ENCODE measurements at places on chromosomes 6 and 20.

GRCh38 chr6:2509711-2510110 is 241.0 kb downstream of the MYLK4 start:
- no peak for DNase-seq

DNA sequence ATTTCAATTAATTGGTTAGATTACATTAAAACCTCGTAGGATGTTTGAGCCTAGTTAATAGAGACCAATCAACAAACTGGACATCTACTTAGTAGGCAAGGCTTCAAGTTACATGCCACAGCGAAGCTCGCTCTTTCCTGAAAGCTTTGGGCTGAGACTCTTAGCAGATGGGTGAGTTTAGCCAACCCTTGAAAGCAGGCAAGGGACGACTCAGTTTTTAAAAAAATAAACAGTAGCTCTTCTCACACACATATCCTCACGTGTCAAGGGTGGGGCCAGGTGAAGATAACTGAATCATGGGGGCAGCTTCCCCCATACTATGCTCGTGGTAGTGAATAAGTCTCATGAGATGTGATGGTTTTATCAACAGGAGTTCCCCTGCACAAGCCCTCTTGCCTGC is 775 bp downstream of the MTFR2 start:
- DNase-seq = peak; percentile 16

DNA sequence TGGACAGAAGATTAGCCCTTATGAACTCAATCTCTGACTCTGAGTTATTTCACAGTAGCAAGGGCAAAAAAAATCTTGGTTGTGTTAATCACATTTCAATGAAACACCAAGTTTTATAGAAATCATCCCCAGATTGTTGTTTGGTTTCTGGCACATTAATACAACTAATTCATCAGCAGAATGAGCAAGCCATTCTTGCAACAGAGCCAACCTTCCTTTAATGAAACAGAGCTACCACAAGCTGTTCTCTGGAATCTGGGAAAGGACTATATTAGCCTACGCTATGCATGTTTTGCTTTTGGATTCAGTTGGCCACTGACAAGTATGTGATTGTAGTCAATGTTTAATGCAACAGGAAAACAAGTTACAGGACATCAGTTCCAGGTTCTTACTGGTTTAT is 13.8 kb upstream of the POPDC3 start:
- DNase-seq = peak; percentile 85

DNA sequence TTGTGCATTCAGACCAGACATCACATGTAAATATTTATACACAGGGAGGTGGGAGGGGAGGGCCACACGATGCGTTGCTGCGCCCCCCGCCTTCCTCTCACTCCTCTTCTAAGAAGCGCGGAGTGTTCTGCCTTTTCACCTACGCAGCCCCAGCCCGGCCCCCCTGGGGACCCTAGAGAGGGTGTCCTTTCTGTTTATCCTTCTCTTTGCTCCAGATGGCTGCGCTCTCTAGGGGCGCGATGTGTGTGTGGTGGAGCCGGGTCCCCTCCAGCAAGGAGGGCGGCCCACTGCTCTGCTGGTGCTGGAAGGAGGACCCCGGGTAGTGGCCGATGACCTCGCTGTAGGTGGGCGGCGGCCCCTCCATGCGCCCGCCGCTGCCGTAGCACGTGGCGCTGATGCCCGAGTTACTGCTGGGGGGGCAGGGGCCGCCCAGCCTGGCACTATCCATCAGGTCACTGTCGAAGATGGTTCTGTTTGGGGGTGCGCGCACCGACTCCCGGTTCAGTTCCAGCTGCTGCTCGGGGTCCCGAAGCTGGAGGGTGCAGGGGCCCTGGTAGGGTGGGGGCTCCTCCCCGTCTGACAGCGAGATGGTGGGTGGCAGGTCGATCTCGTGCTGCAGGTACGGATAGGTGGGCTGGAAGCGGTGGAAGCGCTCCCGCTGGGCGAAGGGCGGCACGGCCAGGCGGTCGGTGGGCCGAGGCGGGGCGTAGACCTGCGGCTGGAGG is 31.8 kb upstream of the ZBP1 start:
- DNase-seq = no peak

GRCh38 chr6:19754686-19755085 is 82.5 kb upstream of the ID4 start:
- DNase-seq = no peak
